ENCODE measurements at places on chromosomes 3 and 15. TPM values are rescaled to one million over a fixed set of nuclear protein-coding genes. Genes with fewer than 3 reads are reported as not detected.

DNA sequence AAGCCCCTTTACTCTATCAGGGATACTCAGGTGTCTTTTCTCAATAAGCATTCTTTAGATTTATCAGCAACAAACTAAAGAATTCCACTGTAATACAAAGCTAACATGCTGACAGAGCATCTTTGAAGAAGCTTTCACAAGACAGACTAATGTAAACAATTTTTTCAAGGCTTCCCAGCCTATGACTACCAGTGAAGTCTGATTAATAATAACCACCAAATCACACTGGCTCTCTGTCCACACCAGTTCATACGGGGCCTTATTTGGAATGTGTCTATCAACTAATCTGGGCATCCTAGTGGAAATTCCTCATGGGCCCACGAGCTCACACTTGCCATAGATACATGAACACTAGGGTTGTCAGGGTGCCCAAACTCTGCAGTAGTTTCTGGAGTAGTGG, 84.5 kb downstream of the EFL1 start:
- no peak for DNase-seq

- DNase-seq, result no peak
Measured at GRCh38 chr15:39786447-39787056, 3.9 kb upstream of the FSIP1 start.

DNA sequence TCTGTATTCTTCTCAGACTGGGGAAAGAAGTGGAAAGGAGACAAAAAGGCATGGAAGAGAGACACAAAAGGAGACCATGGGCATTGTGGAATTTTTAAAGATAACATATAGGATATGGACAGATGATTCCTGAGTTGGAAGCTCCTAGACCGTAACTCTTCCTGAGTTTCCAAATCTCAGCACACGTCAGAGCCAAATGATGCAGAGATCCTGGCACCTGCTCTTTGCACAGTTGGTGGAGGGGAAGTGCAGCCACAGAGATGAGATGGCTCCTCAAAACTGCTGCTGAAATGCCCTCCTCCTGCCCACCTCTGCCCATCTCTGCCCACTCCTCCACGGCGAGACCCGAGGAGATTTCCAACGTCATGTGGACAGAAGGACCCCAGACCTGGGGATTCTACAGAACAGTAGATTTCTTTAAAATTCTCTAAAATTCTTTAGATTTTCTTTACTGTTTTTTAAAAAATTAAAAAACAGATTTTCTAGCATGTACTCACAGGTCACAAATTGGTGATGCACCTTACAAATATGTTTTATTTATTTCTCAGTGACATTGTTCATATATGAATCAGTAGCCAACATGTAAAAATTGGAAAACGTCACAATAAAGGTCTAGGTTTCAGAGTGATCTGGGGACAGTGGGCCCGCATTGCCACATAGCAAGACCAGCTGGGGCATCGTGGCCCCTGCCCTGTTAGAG, 8.1 kb downstream of the CPN2 start:
- DNase-seq, result no peak

DNA sequence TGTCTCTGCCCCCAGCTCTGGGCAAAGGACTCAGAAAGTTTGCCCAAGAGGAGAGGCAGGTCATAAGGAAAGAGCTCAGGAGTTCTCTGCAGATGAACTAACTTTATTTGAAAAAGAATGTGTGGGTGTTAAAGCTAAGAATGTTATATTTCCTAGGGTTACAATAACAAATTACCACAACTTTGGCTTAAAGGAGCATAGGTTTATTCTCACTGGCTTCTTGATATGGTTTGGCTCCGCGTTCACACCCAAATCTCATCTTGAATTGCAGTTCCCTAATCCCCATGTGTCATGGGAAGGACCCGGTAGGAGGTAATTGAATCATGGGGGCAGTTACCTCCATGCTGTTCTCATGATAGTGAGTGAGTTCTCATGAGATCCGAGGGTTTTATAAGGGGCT, 383.7 kb upstream of the CFAP20DC start:
- no peak for DNase-seq

- no peak for DNase-seq
Measured at GRCh38 chr3:10268116-10268515, 19.9 kb downstream of the TATDN2 start.

Gene ZBTB20
- total RNA-seq, result 71.3 TPM

Gene CCR2
- total RNA-seq, result 4.6 TPM

Data from omental fat pad (tissue), 4 donors.